Activated B cell treated with CpG ODN at 0.5 μM for 24 hours (primary cell): ENCODE measurements at places on chromosomes 2 and 18. TPM values are rescaled to one million over a fixed set of nuclear protein-coding genes. Genes with fewer than 3 reads are reported as not detected.

DSEL gene
- 0.07 and 0.10 TPM in 2 replicates for total RNA-seq

DNA sequence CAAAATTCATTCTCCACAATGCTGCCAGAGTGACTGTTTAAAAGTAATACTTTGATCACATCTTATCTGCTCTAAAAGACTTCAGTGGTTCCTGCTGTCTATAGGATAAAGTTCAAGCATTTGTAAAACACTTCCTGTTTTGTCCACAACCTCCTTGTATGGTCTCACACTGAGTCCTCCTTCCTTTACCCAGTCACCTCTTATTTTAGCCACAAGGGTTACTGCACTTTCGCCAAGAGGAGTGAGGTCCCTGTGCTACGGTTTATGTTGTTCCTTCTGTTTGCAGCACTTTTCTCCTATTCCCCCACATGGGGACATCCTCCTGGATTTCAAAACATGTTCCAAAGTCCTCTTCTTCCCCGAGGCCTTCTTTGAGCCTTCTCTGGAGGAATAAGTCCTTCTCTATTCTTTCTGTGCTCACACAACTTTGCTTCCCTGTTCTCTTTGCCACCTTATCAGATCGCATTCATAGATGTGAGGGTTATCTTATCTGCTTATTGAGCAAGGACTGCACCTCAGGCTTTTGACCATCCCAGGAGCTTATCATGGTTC is 112.2 kb upstream of the NABP1 start:
- no peak overlapping the region for H3K4me3 ChIP-seq
- no peak for DNase-seq
- no peaks in the 10 kb centered on the region for H3K36me3 ChIP-seq
- peaks cover 6% of the 10 kb centered on the region for H3K4me1 ChIP-seq

- DNase-seq = no peak
- no peaks in the 10 kb centered on the region for H3K4me1 ChIP-seq
- peaks cover 23% of the 10 kb centered on the region for H3K27me3 ChIP-seq
- no peak overlapping the region for H3K27ac ChIP-seq
- no peaks in the 10 kb centered on the region for H3K36me3 ChIP-seq
These were observed 249.0 kb downstream of the TRIB2 start for GRCh38 chr2:12965540-12966269.

GRCh38 chr2:221145396-221145795 is 426.7 kb downstream of the EPHA4 start:
- peaks cover 6% of the 10 kb centered on the region for H3K27me3 ChIP-seq
- no peak overlapping the region for H3K27ac ChIP-seq
- H3K36me3 ChIP-seq = no peaks in the 10 kb centered on the region
- DNase-seq = no peak
- H3K4me1 ChIP-seq = no peaks in the 10 kb centered on the region

- H3K4me3 ChIP-seq = no peak overlapping the region
- H3K27ac ChIP-seq = no peak overlapping the region
- H3K27me3 ChIP-seq = peaks cover 11% of the 10 kb centered on the region
These were observed 73.1 kb downstream of the CPO start for GRCh38 chr2:207012461-207012860.

GRCh38 chr2:63862806-63863205 is 21.1 kb downstream of the UGP2 start:
- no peak for DNase-seq
- no peaks in the 10 kb centered on the region for H3K27me3 ChIP-seq
- H3K4me3 ChIP-seq = no peak overlapping the region
- no peak overlapping the region for H3K27ac ChIP-seq
- H3K4me1 ChIP-seq = peaks cover 7% of the 10 kb centered on the region
